Activated CD8-positive, alpha-beta memory T cell treated with anti-CD3 and anti-CD28 coated beads, Interleukin-2, amount 10 ng/mL, durations not matched to agents 7 days and 5 days (primary cell): ENCODE measurements at places on chromosomes 4 and X.

DNA sequence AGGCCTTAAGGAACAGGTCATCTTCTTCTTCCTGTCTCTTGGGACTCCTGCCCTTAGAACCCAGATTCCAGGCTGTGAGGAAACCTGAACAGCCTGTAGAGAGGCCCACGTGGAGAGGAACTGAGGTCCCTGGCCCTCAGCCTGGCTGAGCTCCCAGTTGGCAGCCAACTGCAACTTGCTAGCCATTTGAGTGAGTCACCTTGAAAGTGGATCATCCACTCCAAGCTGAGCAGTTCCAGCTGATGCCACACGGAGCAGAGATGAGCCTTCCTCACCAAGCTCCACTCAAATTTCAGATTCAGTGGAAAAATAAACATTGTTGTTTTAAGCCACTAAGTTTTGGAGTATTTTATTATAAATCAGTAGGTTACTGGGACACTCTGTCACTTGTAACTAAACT is 392.5 kb downstream of the BCOR start:
- DNase-seq = no peak

GRCh38 chrX:103233263-103233662 is 18.4 kb downstream of the BEX4 start:
- no peak for DNase-seq

DNA sequence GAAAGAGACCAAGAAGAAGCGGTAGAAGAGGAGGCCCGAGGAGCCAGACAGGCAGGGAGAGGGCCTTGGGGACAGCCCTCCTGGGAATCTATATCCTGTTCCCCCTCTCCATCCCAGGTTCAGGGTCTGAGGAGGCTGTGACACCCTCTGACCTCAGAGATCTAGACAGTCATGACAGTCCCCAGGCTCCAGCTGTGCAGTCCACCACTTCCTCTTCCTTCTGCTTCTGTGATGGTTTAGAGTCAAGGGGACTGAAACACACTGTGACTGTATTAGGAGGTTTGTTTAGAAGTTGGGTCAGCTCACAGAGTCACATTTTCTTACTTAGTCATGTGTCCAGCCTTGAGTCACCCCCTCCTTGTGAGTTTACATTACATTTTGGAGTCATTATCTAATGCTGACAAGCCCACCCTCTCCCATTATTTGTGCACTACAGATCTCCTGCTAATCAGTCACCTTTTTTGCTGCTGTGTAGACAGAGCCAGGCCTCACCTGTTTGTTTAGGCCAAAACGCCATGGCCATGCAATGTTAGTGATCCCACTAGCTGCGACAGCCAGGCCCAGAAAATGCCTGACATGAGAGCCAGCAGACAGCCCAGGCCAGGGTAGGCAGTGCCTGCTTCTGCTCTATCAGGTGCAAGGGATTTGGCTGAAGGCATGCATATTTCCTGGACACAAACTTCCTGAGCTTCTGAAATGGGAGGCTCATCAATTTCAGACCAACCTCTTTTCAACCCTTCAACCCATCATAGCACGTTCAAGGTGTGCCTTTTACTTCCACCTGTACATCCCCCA is 26.0 kb downstream of the MANBA start:
- DNase-seq = peak; percentile 77

DNA sequence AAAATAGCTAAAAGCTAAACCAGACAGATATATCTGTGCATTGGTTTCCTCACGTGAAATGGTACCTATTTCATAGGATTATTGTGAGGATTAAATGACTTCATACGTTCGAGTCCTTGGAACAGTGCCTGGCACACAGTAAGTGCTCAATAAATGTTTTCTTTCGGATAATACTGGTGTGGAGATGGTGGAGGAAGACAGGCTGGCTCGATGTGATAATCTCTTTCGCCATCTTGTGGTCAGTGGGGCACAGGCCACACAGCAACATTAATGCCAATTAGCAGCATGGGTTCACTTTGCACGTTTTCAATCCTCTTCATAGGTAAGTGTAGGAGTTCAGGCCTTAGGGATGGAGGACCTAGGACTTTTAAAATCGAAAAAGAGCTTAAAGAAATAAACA is 9.3 kb downstream of the PAGE4 start:
- DNase-seq = no peak

GRCh38 chrX:110004731-110005369 is 1.9 kb downstream of the TMEM164 start:
- DNase-seq = no peak

DNA sequence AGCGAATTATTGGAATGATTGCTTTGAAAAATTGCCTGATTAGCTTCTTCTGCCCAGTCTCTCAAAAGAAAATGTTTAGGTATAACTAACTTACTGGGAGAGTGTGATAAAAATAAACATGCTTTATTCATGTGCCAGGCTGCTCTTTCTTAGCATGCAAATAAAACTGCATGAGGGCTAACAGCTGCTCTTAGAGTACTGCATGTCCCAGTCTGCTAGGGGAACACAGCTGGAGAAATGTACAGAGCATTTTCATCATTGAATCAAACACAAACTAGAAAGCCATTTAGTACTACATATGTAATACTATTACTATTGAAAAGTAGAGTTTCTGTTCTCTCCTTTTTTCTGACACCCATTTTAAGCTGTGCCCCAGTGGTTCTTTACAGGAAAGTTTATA is 726.0 kb downstream of the GRID2 start:
- DNase-seq = no peak

DNA sequence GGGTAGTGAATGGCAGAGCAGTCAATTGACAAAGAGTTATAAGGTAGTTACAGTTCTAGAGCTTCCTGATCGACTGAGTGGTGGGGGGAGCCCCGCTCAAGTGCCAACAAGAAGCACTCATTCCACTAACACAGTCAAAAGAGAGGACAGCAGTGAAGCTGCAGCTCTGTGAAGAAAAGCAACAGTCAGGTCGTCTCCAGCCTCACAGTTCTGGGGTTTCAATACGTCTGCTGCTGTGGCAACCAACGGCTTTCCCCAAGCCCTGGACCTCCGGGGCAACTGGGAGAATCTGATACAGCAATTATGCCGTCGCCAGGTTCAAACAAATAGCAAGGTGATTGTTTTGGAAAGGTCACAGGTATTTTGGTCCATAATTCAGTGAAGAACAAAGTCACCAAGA is 30.8 kb downstream of the GPM6B start:
- no peak for DNase-seq

- DNase-seq = no peak
These were observed 105.3 kb downstream of the DTHD1 start for GRCh38 chr4:36386691-36387090.

DNA sequence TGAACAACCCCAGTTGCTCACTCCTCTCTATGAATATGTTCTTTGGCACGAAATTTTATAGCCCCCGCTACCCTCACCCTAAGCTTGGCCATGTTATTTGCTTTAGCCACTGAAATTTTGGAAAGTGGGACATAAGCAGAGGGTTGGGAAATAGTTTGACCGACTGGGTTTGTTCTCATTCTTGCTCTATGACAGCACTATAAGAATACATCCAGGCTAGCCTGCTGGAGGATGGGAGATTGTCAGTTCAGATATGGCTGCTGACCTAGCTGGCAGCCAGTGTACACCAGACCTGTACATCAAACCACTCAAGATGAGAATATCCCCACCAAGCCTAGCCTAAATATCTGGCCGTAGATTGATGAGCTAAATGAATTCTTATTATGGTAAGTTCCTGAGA is 298.1 kb downstream of the PDGFC start:
- no peak for DNase-seq

- no peak for DNase-seq
These were observed 333.3 kb downstream of the PCDH7 start for GRCh38 chr4:31053451-31053850.

GRCh38 chr4:117154251-117154650 is 68.9 kb upstream of the TRAM1L1 start:
- DNase-seq = no peak

- DNase-seq = no peak
These were observed 3.7 kb downstream of the ADGRG4 start for GRCh38 chrX:136304493-136304892.

GRCh38 chr4:186243331-186243730 is 16.0 kb downstream of the KLKB1 start:
- no peak for DNase-seq

DNA sequence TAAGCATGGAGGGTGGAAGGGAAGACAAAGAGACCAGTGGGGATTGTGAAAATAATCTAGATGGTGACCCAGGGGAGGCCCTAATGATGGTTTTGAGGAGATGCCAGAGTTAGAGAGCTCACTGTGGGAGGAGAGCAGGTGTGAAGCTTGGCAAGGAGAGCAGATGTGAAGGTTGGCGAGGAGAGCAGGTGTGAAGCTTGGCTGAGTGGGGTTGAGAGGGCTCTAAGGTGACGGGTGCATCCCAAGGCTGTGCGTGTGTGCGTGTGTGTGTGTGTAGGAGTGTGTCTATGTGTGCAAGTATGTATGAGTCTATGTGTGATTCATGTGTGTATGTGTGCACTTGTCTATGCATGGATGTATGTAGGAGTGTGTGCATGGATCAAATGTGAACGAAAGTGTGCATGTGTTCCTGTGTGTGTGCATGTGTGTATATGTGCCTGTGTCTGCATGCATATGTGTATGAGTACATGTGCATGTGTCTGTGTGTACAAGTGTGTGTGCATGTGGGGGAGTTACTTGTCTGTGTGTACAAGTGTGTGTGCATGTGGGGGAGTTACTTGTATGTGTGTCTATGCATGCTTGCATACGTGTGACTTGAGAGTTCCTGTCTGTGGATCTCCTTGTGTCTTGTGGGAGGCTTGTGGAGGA is 72.0 kb downstream of the EVC start:
- no peak for DNase-seq

GRCh38 chr4:4599481-4600275 is 57.8 kb upstream of the STX18 start:
- DNase-seq = no peak
